SJSA1 (cell line): ENCODE measurements at places on chromosomes 3 and 15. TPM values are rescaled to one million over a fixed set of nuclear protein-coding genes. Genes with fewer than 3 reads are reported as not detected.

The OCA2 gene
- 0.11 TPM in 1 of 2 replicates, not detected in the other for total RNA-seq

The LRTM1 gene
- total RNA-seq = not detected in 2 replicates

The CSTA gene
- total RNA-seq = not detected in 2 replicates

The SPTSSB gene
- not detected in 2 replicates for total RNA-seq

The TM4SF18 gene
- 2.4 and 10.4 TPM in 2 replicates for total RNA-seq

The TGFBR2 gene
- 30.6 and 44.6 TPM in 2 replicates for total RNA-seq

The GREM1 gene
- total RNA-seq = 8.7 and 12.8 TPM in 2 replicates

The CHL1 gene
- not detected in 2 replicates for total RNA-seq

DNA sequence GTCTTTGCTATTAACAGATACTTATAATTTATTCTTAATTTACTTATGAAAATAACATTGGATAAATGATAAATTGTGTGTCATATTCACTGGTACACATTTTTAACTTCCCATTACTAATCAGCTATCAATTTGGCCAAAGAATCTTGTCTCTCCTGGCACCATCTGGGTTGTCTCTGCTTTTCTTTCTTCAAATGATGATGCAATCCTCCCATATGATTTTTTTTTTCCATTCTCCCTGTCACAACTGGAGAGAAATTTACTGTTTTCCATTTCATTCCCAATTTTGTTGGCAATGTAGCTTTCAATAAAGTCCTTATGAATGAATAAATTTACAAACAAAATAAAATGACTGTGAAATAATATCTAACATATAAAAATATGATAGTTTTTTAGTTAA is 743.7 kb upstream of the EPHA6 start:
- H3K4me1 ChIP-seq = no peaks in the 10 kb centered on the region
- no peak overlapping the region for H3K4me3 ChIP-seq
- no peaks in the 10 kb centered on the region for H3K36me3 ChIP-seq
- H3K27ac ChIP-seq = no peak overlapping the region
- H3K27me3 ChIP-seq = no peaks in the 10 kb centered on the region; the same call in 1 of the 2 replicates

GRCh38 chr3:38740537-38740936 is 75.5 kb downstream of the SCN10A start:
- H3K36me3 ChIP-seq = no peaks in the 10 kb centered on the region
- DNase-seq = no peak
- H3K27me3 ChIP-seq = peaks cover 10% of the 10 kb centered on the region
- H3K27ac ChIP-seq = no peak overlapping the region
- no peaks in the 10 kb centered on the region for H3K4me1 ChIP-seq

DNA sequence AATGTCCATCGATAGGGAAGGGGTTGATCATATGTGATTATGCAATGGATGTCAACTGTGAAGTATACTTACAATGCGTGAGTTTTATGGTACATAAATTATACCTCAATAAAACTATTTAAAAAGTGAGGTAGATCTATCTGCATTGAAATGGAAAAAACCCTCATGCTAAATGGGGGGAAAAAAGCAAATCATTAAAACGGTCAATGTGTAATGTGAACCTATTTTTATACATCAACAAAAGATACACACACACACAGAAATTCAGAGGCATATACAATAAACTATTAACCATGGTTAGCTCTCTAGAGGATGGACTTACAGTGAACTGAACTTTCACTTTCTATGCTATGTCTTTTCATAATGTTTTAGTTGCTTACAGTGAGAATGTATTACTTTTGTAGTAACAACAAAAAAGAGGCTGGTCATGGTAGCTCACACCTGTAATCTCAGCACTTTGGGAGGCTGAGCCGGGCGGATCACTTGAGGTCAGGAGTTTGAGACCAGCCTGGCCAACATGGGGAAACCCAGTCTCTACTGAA is 23.1 kb downstream of the STIMATE start:
- no peak for DNase-seq
- H3K4me3 ChIP-seq = no peak overlapping the region
- no peaks in the 10 kb centered on the region for H3K27me3 ChIP-seq
- H3K36me3 ChIP-seq = no peaks in the 10 kb centered on the region
- H3K27ac ChIP-seq = no peak overlapping the region
- peaks cover 10% of the 10 kb centered on the region; the same call in 1 of the 2 replicates for H3K4me1 ChIP-seq

GRCh38 chr15:36877294-36877693 is 223.1 kb downstream of the MEIS2 start:
- DNase-seq = no peak
- no peaks in the 10 kb centered on the region for H3K4me1 ChIP-seq
- peaks cover 31% of the 10 kb centered on the region for H3K27me3 ChIP-seq
- no peaks in the 10 kb centered on the region for H3K36me3 ChIP-seq

DNA sequence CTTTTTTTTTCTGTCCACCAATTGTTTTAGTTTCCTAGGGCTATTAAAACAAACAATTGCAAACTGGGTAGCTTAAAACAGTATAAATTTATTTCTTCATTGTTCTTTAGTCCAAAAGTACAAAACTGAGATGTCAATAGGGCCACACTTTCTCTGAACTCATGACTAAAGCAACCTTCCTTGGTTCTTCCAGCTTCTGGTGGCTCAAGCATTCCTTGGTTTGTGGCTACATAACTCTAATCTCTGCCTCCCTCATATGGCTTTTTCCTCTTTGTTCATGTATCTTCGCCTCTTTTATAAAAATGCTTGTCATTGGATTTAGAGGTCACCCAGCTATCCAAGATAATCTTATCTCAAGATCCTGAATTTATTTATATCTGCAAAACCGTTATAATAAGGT is 914.5 kb upstream of the EPHA6 start:
- H3K4me3 ChIP-seq = no peak overlapping the region
- H3K4me1 ChIP-seq = peaks cover 14% of the 10 kb centered on the region
- no peak for DNase-seq
- H3K36me3 ChIP-seq = no peaks in the 10 kb centered on the region
- peak overlapping the region; percentile 69 for H3K27ac ChIP-seq

- H3K36me3 ChIP-seq = no peaks in the 10 kb centered on the region
- no peak overlapping the region for H3K4me3 ChIP-seq
- no peak overlapping the region for H3K27ac ChIP-seq
- no peaks in the 10 kb centered on the region for H3K4me1 ChIP-seq
- no peaks in the 10 kb centered on the region for H3K27me3 ChIP-seq
Observed at GRCh38 chr3:60399861-60400845, 851.1 kb downstream of the FHIT start.

DNA sequence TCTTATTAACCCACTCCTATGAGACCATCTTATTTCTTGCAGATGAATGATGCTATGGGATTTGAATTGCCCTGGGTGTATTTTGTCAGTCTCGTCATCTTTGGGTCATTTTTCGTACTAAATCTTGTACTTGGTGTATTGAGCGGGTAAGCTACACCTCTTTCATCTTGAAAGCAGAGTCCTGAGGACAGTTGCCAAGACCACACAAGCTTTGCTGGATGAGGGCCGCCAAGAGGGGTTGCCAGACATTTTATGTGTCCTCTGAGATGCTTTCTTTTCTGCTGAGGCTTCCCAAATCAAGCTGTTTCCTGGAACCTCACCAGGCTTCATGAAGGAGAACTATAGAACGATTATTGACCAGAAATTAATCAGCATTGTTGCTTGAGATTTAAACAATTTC is 173.2 kb downstream of the CHDH start:
- no peak overlapping the region for H3K27ac ChIP-seq
- DNase-seq = no peak
- no peaks in the 10 kb centered on the region for H3K36me3 ChIP-seq
- no peaks in the 10 kb centered on the region for H3K4me1 ChIP-seq

- peaks cover 24% of the 10 kb centered on the region for H3K4me1 ChIP-seq
- no peaks in the 10 kb centered on the region for H3K27me3 ChIP-seq
- no peak overlapping the region for H3K4me3 ChIP-seq
- peaks cover 12% of the 10 kb centered on the region for H3K36me3 ChIP-seq
Observed at GRCh38 chr3:10198761-10199649, 34.3 kb downstream of the IRAK2 start.

DNA sequence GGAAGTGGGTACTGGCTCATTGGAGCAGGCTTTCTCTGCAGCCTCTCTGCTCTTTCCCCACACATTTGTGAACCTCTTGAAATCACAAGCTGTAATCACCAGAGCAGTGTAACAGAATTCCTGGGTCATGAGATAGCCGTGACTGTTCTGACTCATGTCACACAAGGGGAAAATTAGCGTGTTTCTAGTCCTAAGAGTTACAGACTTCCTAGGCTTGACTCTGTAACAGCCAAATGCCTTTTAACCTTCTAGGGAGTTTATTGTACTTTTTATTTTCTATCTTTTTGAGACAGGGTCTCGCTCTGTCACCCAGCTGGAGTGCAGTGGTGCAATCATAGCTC is 54.7 kb upstream of the TRAK1 start:
- H3K27ac ChIP-seq = peak overlapping the region; percentile 70
- peaks cover 50% of the 10 kb centered on the region for H3K4me1 ChIP-seq
- H3K36me3 ChIP-seq = no peaks in the 10 kb centered on the region; the same call in 1 of the 2 replicates
- H3K4me3 ChIP-seq = no peak overlapping the region

DNA sequence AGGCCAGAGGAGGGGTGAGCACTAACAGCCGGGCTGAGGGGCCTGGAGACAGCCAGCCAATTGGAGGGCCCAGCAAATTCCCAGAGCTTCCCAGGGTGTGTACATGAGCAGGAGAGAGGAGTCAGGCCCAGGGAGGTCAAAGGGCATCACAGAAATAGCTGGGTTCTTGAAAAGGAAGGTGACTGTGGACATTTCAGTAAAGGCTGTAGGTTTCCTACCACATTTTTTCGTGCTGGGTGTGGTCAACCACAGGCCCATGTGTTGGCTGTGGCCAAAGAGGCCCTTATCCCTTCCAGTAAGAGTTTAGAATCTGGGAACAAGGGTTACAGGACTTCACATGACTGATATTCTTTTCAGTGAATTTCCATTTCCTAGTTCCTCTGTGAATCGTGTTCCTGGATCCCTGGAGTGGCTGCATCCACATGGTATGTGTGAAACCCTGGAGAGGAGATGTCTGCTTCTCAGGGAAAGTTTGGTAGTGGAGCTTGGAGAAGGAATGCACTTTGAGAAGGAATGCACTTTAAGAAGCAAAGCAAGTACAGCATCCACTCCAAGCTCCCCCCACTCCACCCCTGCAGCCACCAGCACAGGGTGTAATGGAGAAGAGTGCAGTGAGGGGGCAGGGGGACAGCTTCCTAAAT is 73.2 kb upstream of the HEG1 start:
- H3K27me3 ChIP-seq = no peaks in the 10 kb centered on the region
- DNase-seq = peak; percentile 67
- H3K36me3 ChIP-seq = no peaks in the 10 kb centered on the region
- peaks cover 42% of the 10 kb centered on the region for H3K4me1 ChIP-seq
- no peak overlapping the region for H3K4me3 ChIP-seq

DNA sequence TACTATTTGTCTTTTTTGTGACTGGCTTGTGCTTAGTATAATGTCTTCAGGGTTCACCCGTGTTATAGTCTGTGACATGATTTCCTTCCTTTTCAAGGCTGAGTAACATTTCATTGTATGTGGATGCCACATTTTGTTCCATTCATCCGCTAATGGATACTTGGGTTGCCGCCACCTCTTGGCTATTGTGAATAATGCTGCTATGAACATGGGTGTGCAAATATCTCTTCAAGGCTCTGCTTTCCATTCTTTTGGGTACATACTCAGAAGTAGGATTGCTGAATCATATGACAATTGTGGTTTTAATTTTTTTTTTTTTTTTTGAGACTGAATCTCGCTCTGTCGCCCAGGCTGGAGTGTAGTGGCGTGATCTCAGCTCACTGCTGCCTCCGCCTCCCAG is 15.4 kb downstream of the CRTC3 start:
- H3K27me3 ChIP-seq = no peaks in the 10 kb centered on the region
- no peaks in the 10 kb centered on the region for H3K4me1 ChIP-seq
- no peak overlapping the region for H3K27ac ChIP-seq
- peaks cover 7% of the 10 kb centered on the region; the same call in 1 of the 2 replicates for H3K36me3 ChIP-seq

DNA sequence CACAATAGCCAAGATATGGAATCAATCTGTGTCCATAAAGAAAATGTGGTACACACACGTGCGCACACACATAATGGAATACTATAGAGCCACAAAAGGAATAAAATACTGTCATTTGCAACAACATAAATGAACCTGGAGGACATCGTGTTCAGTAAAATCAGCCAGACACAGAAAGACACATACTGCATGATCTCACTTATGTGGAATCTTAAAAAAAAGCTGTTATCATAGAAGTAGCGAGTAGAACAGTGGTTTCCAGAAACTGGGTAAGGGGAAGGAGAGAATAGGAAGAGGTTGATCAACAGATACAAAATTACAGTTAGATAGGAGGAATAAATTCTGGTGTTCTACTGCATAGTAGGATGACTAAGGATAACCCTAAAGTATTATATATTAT is 11.1 kb downstream of the ATOSA start:
- H3K4me1 ChIP-seq = no peaks in the 10 kb centered on the region
- H3K36me3 ChIP-seq = peaks cover 21% of the 10 kb centered on the region
- no peak for DNase-seq
- H3K27ac ChIP-seq = no peak overlapping the region
- H3K27me3 ChIP-seq = no peaks in the 10 kb centered on the region

DNA sequence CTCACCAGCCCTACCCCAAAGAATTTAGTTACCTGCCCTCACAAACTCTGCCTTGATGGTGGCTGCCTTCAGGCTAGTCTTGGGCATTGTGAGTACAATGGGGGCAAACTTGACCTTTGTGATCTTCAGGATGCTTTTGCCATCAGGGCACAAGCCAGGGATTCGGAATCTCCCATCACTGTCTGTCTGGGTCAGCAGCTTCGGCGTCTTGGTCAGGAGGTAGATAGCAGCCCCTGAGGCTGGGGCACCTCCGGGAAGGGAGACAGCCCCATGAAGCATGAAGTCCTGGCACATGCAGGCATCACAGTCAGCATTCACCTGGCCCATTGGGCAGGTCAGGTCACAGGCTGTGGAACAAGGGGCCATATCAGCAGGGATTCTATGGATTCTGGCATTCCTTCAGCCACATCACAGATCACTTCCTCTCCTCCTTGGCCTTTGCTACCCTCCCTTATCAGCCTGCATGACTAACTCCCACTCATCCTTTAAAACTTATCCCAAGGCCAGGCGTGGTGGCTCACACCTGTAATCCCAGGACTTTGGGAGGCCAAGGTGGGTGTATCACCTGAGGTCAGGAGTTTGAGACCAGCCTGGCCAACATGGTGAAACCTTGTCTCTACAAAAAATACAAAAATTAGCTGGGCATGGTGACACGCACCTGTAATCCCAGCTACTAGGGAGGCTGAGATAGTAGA is 6.9 kb downstream of the CILP start:
- 0 out of 2 replicates have a peak, but pooled peaks cover 3% of the 10 kb centered on the region for H3K27me3 ChIP-seq
- H3K4me3 ChIP-seq = no peak overlapping the region
- no peak overlapping the region for H3K27ac ChIP-seq

DNA sequence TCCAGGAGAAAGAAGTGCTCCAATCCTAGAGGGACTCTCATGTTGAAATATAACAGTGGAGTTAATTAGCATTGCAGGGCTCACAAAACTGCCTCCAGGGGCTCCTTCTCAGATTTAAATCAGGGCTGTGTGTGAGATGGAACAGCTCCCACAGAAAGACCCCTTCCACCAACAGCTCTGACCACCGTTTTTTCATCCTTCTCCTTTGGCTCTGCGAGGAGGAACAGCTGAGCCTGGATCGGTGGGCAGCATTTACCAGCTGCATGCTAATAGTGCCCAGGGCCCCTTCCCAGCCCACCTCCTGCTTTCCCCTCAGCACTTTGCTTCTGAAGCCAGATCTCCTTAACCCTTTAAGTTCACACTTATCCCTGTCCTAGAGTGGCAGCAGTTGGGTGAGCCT is 119.2 kb upstream of the UBE2E1 start:
- peaks cover 14% of the 10 kb centered on the region for H3K4me1 ChIP-seq
- H3K27ac ChIP-seq = peak overlapping the region; percentile 39
- no peaks in the 10 kb centered on the region for H3K27me3 ChIP-seq
- H3K4me3 ChIP-seq = no peak overlapping the region
- no peaks in the 10 kb centered on the region for H3K36me3 ChIP-seq
- no peak for DNase-seq
